Dermis microvascular lymphatic vessel endothelial cell (primary cell): ENCODE measurements at places on chromosomes 3 and 15. TPM values are rescaled to one million over a fixed set of nuclear protein-coding genes. Genes with fewer than 3 reads are reported as not detected.

CCDC39 gene
- under 0.01 TPM in 2 replicates for total RNA-seq

THPO gene
- under 0.01 TPM in 2 replicates for total RNA-seq

CILP gene
- under 0.01 TPM in 1 of 2 replicates, not detected in the other for total RNA-seq

PPARG gene
- 56.0 and 58.8 TPM in 2 replicates for total RNA-seq

DISP2 gene
- total RNA-seq: under 0.01 and 0.13 TPM in 2 replicates

GNB4 gene
- total RNA-seq: 60.8 and 61.6 TPM in 2 replicates

BSN gene
- total RNA-seq: under 0.01 TPM in 2 replicates

C3orf49 gene
- not detected in 2 replicates for total RNA-seq

GOLGA6L10 gene
- under 0.01 and 0.51 TPM in 2 replicates for total RNA-seq

TNFAIP8L3 gene
- 91.5 and 154 TPM in 2 replicates for total RNA-seq

FEZF2 gene
- not detected in 2 replicates for total RNA-seq

A4GNT gene
- total RNA-seq: not detected in 2 replicates

SLC22A14 gene
- under 0.01 TPM in 1 of 2 replicates, not detected in the other for total RNA-seq

SLC25A20 gene
- total RNA-seq: 17.5 and 23.4 TPM in 2 replicates

LCTL gene
- total RNA-seq: not detected in 2 replicates

FAM162A gene
- total RNA-seq: 4.0 and 7.2 TPM in 2 replicates

CEP19 gene
- 5.6 and 6.6 TPM in 2 replicates for total RNA-seq

SLC24A5 gene
- total RNA-seq: not detected in 2 replicates

FOXL2NB gene
- total RNA-seq: under 0.01 TPM in 1 of 2 replicates, not detected in the other

HIGD2B gene
- not detected in 2 replicates for total RNA-seq

CLSTN2 gene
- under 0.01 and 0.13 TPM in 2 replicates for total RNA-seq

LZTFL1 gene
- 6.0 and 8.6 TPM in 2 replicates for total RNA-seq

ERICH6 gene
- total RNA-seq: under 0.01 TPM in 2 replicates

IMPDH2 gene
- 249 and 328 TPM in 2 replicates for total RNA-seq

DAZL gene
- not detected in 2 replicates for total RNA-seq

GPR156 gene
- total RNA-seq: under 0.01 TPM in 2 replicates

SYNPR gene
- not detected in 2 replicates for total RNA-seq

GATA2 gene
- 6.7 and 14.7 TPM in 2 replicates for total RNA-seq

IL1RAP gene
- 1.9 and 2.1 TPM in 2 replicates for total RNA-seq

LMLN gene
- total RNA-seq: 3.3 and 3.7 TPM in 2 replicates

XCR1 gene
- total RNA-seq: not detected in 2 replicates

MNS1 gene
- total RNA-seq: 0.13 TPM in 2 replicates

GABRR3 gene
- total RNA-seq: not detected in 2 replicates

PLSCR4 gene
- 569 and 1,330 TPM in 2 replicates for total RNA-seq

P2RY1 gene
- 0.38 and 0.51 TPM in 2 replicates for total RNA-seq

FSIP1 gene
- total RNA-seq: 0.25 and 0.51 TPM in 2 replicates

TRH gene
- not detected in 2 replicates for total RNA-seq

SRGAP3 gene
- total RNA-seq: 1.0 and 2.3 TPM in 2 replicates

ATP13A5 gene
- total RNA-seq: not detected in 2 replicates

OSTN gene
- not detected in 2 replicates for total RNA-seq

ADAMTSL3 gene
- 22.2 and 26.2 TPM in 2 replicates for total RNA-seq

ADGRG7 gene
- total RNA-seq: not detected in 2 replicates

ARL14 gene
- not detected in 2 replicates for total RNA-seq

NME9 gene
- total RNA-seq: 0.13 TPM in 1 of 2 replicates, not detected in the other

CLCN2 gene
- total RNA-seq: 2.1 and 2.3 TPM in 2 replicates

GRAMD2A gene
- 0.13 TPM in 2 replicates for total RNA-seq

TRPM1 gene
- under 0.01 and 0.25 TPM in 2 replicates for total RNA-seq

FBXO45 gene
- total RNA-seq: 12.6 and 14.3 TPM in 2 replicates

ARNT2 gene
- under 0.01 and 0.13 TPM in 2 replicates for total RNA-seq

KPNA1 gene
- total RNA-seq: 20.9 and 25.7 TPM in 2 replicates

RTP1 gene
- not detected in 2 replicates for total RNA-seq

ST3GAL6 gene
- 7.2 and 44.5 TPM in 2 replicates for total RNA-seq

GPR176 gene
- 4.3 and 8.5 TPM in 2 replicates for total RNA-seq
